ENCODE measurements at places on chromosomes 11 and 22.
A peak's percentile ranks its signal among the peaks of the same experiment; 100 is the strongest.

DNA sequence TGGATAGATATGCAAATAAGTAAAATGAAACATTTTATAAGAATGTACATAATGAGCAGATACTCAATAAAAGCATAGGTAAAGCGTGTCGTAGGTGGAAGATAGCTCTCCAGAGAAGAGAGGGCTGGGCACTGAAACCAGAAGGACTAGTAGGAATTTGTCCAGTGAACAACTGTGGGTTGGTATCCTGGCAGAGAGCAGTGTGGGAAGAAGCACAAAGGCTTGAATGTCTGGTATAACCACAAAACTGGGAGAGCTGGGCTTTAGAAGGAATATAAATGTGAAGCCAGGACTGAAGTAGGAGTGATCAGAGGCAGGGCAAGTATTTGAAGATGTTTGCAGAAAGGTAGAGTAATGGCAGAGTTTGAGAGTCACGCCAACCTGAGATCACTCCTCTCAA lies 33.1 kb upstream of the CARD16 start:
- DNase-seq: no peak

DNA sequence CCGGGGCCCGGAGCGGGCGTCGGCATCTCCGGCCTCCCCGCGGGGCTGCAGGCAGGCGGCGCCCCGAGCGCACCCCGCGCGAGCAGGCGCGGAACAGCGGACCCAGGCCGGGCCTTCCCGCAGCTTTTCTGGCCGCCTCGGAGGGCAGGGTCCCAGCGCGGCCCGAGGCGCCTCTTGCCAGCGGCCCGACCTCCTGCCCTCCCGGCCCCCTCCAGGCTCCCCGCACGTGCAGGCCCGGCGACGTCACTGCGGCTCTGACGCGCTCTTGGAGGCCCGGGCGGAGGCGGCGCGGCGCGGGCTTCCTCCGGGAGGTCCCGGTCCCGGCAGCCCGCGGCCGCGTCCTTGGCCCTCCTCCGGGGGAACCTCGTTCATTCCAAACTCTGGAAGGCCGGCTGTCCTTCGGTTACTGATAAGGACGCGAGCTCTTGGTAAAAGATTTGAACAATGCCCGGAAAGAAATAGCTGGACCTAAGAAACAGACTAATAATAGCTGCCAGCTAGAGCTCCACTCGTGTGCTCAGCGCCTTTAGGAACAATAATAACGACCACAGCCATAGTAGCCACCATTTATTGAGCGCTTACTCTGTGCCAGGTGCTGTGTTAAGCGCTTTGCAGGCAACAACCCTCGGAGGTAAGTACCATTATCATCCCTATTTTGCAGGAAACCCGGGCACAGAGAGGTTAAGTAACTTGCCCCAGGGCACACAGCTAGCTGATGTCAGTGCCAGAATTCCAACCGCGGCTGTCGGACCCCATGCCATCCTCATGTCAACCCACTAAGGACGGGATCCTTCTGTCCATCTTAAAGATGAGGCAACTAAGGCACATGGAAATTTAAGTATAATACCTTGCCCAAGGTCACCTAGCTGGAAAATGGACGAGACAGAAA lies 39.1 kb upstream of the CREB3L1 start:
- peak; percentile 69 for DNase-seq

GRCh38 chr11:6354651-6355485 lies 34.6 kb upstream of the CAVIN3 start:
- no peak for DNase-seq

DNA sequence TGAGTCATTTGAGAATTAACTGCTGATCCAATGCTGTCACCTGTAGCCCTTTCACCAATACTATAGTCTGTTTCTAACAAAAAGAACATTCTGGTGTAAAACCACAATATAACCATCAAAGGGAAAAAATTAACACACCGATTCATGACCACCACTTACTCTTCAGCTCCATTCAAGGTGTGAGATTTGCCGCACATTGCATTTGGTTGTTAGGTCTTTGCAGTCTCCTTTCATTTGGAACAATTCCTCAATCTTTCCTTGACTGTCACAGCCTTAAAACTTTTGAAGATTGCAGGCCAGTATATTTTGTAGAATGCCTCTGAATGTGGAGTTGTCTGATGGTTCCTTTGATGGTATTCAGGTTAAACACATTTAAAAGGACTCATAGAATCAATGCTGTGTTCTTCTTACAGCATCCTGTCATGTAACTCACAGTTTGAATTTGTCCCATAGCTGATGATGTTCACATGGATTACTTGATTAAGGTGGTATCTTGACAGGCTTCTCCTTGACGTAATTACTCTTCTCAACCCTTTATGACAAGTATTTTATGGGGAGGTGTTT lies 63.6 kb downstream of the TNRC6B start:
- DNase-seq: no peak

DNA sequence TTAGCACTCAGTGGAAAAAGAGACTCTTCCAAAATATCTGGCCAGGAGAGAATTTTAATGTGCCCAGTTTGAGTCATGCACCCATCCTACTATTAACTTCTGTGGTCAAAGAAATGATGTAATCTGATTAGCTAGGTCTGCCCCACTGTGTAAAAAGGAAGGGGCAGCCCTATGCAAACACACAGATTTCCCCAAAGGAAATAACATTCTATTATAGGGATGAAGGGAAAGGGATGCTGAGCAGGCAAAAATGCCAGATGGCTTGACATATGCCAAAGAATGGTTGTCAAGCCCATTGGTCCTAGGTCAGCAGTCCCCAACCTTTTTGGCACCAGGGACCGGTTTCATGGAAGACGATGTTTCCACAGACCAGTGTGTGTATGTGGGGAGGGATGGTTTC lies 43.3 kb upstream of the PAK1 start:
- DNase-seq: no peak

DNA sequence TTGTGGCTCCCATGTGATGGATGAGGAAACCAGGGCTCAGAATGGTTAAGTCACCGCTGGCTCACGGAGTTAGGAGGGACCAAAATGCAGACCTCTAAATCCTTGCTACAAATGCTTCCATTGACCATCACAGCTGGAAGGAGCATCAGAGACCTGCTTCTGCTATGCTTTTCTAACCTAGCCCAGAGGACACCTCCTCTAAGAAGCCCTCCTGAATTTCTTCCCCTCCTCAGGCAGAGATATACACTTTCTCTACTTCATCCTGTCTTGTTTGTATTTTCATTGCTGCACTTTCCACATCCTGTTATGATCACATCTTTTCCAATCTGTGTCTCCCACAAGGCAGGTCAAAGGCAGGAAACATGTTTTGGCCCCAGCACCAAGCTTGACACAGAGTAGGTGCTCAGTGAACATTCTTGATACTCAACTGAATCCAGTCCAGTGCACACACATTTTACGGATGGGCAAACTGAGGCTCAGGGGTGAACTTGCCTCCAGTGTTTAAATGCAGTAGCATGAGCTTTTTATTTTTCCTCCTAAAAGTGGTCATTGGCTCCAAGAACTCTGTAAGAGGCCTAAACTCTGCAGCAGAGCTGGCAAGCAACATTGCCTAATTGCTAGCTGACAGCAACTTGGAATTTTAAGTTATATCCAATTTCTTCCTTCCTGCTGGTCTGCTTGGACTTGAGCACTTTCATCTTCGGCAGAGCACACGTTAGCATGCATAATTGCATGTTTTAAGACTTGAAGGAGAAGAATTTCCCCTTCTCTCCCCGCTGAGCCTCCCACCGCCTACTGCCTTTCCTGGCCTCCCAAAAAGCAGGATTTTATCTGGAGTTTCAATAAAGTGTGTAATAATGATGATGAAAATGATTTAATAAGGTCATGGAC lies 12.7 kb downstream of the SCUBE1 start:
- DNase-seq: no peak

GRCh38 chr11:60251485-60252212 lies 8.7 kb upstream of the MS4A4E start:
- peak; percentile 24 for DNase-seq

DNA sequence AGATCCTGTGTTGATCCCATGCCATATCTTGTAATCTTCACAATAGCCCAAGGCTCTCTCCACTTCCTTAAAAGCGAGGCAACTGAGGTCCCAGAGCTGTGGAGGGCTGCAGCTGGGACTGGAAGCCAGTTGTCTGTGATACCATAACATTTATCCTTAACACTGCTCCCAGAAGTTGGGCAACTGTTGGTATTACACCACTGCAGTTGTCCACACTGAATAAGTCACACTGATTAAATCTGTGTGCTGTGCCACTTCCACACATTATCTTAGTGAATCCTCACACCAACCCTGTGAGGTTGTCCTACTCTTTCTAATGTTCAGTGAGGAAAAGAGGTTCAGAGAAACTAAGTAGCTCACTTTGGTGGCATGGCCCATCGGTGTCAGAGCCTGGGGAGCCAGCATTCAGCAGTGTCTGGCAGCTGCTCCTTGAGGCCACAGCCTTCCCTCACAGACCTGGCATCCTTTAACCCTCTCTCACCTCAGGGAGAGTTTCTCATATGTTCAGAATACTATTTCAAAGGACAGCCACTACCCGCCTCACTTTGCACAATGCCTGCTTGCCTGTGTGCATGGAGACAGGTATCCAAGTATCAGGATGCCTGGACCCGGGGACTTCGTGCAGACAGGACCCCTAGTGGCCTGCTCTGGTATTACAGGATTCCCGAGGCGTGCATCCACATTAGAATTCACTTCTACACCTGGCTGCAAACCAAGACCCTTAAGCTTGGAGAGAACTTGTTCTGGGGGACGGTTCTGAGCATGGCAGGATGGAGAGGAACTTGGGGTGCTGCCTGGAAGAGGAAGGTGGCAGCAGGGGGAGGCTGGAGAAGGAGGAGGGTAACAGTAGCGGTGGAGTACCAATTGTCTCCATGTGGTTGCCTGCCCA lies 221.9 kb upstream of the TBCEL start:
- peak; percentile 59 for DNase-seq

GRCh38 chr11:117529816-117530215 lies 202.2 kb downstream of the CEP164 start:
- DNase-seq: no peak

GRCh38 chr11:205221-206001 lies 1.8 kb downstream of the BET1L start:
- DNase-seq: no peak

DNA sequence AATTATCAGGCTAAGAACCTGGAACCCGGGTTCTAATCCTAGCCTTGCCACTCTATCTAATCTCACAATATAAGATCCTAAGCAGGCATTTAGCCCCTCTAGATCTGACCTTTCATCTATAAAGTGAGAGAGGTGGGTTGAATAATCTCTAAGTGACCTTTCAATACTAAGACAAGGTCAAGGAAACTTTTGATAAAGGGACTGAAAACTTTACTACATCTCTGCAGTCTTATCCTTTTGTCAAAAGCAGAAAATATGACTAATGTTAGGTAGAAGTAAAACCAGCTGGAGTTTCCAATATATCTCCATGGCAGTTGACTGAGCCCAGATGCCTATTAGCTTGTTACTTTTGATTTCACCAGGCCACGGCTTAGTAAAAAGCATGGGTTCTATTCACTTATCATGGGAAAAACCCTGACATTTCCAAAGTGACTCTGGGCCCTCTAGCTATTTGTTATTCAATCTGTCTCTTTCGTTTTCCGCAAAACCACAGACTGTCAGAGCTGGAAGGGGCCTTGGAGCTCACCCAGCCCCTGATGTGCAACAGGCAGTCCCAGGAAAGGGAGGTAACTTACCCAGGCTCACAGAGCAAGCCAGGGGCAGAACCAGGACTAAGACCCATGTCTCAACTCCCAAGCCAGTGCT lies 75.8 kb downstream of the RAB30 start:
- peak; percentile 66 for DNase-seq

- DNase-seq: peak; percentile 10
Observed at GRCh38 chr22:29748248-29748893, 18.4 kb downstream of the ZMAT5 start.

- no peak for DNase-seq
Observed at GRCh38 chr11:34149786-34150185, 44.4 kb downstream of the NAT10 start.

- no peak for DNase-seq
Observed at GRCh38 chr11:68076371-68077042, 37.7 kb downstream of the TCIRG1 start.

DNA sequence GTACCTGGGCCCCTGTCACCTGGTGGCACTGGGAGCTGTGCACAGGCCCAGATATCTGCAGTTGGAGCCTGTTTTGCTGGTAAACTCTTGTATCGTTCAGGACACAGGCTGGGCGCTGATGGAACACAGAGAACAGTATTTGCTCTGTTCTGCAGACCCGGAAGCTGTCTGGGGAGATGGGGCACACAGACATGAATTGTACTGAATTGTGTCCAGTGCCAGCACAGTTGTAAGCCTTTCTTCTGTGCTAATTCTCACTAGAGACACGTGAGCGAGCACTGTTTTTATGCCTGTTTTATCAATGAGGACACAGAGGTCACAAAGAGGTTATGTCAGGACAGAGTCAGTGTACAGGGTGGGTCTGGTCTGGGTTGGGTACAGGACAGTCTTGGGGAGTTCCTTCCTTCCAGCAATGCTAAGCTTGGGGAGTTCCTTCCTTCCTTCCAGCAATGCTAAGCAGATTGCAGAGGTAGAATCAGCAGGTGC lies 24.4 kb upstream of the ACR start:
- DNase-seq: no peak

DNA sequence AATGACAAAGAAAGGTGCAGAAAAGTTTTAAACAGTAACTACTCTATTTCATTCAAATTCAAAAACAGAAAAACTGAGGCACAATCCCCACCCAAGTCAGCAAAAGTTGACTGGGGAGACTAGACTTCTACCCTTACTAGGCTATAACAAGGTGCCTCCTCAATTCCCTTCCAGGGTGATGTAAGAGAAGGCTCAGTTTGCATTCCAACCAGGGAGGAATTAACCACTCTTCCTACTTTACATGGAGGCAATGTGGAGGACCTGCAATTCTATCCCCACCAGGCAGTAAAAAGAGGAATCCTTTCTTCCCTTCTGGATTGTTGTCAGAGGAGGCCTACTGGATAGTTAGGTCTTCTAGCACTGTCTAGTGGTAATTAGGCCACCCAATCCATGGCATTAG lies 26.1 kb downstream of the TYR start:
- DNase-seq: no peak

- DNase-seq: no peak
Observed at GRCh38 chr11:122720107-122720881, 64.8 kb downstream of the UBASH3B start.

DNA sequence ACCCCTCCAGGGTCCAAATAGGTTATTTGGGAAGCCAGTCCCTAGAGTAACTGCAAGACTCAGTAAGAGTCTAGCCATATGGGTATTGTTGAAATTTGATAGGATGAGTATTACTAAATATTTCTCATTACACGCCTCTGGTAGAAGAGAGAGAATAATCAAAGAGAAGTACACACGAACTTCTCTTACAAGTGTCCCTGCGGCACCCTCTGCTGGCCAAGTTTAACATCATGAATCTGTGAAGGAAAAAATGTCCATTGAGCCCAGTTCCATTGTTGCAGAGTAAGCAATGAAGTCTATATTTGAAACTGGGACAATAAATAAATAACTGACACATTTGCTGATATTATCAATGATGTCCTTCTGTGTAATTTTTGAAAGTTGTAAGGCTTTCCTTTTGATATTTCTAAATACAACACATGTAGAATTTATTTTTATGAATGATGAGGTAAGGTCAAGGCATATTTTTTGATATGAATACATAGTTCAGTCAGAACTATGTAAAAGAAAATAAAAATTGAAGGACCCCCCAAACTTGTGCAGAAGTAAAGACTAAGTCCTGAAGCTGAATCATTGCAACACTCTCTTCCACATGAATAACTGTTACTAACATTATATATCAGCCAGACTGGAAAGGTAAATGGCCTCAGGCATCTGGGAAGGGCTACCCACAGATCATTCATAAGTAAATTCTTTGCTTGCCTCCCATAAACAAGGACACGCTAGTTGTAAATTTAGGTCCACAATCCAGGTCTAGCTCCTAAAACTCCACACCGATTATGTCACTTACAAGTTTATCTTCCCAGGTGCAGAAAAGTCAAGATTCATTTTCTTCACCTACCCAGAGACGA lies 10.0 kb downstream of the OR51L1 start:
- peak; percentile 66 for DNase-seq

Data from iris pigment epithelial cell (primary cell).